ENCODE measurements at places on chromosomes 11 and 22.

GRCh38 chr11:80241766-80242165, 800.9 kb upstream of the TENM4 start:
- DNase-seq: no peak

DNA sequence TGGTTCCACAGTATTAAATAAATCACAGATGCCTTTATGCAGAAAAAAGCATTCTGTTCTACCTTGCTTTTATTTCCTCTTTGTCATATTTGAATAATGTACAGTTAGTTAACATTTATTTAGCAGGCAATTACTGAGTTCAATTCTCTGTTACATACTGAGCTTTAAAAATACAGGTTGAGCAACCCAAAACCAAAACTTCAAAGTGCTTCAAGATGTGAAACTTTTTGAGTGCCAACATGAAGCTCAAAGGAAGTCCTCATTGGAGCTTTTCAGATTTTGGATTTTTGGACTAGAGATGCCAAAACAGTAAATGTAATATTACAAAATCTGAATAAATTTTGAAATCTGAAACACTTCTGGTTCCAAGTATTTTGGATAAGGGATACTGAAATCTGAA, 54.1 kb downstream of the PDHX start:
- DNase-seq: no peak

DNA sequence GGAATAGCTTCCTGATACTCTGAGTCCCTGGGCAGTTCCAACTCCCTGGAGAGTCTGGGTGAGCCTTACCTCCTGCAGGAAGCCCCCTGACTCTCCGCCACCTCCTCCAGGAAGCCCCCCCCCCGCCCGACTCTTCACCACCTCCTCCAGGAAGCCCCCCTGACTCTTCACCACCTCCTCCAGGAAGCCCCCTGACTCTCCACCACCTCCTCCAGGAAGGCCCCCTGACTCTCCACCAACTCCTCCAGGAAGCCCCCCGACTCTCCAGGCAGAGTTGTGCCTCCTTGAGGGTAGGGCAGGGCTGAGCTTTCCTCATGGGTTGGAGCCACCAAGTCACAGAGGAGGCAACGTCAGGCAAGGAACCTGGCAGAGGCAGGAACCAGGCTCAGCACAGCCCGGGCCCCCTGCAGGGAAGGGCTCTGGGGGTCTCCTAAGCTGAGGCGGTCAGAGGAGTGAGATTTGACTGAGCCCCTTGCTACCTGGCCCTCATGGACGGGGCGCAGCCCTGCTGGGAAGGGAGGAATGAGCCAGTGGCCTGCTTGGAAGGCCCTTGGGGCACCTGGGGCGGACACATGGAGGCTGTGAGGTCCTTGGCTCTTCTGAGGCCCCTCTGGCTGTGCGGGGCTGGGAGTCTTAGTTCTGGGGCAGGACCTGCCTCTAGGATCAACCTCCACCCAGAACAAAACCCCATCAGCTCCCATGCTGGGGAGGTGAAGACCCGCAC, 18.1 kb downstream of the MRGPRG start:
- no peak for DNase-seq

DNA sequence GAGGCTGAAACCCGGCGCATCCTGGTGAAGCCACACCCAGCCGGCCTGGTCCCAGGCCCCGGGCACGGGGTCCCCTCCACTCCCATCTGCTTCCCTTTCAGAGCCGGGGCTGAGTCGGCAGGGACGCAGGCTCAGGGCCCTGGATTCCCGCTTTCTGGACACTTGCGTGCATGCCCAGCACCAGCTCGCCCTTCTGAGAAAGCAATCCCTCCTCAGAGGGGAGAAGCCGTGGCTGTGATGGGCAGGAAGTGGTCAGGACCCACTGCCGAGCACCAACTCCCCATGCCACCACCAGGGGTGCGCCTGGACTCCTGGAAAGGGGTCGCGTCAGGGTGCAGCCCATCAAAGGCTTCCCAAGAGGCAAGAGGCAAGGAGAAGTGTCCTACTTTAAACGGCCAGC, 15.1 kb downstream of the CDKN1C start:
- DNase-seq: no peak

DNA sequence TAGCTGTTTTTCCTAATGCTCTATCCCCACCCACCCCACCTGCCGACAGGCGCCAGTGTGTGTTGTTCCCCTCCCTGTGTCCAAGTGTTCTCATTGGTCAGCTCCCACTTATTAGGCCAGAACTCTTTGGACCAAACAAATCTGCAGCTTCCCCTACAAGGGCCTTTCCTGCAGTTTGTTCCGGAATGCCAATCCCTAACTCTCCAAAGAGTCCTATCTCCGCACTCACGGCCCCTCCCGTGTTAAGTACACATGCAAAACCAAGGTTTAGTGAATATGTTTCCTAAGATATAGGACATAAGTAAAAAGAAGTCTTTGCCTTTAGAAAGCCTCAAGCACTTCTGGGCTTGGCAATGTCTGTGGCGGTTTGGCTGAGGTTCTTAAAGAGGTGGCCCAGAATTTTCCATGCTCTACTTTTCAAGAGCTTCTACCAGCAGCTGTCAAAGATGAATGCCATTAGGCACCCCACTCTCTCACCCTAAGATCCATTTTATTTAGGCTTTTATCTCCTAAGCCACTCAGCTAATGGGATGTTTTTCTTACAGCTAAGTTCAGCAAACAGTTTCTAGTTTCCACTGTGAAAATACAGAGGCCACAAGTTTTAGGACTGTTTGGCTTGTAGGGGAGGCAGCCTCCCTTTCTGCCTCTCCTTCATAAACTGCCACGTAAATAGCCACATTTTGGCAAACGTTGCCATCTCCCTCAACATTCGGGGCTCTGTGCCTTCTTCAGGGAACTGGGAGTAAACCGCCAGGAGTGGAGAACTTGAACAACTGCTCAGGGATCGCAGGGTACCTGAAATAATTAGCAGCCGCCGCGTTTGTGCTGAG, 1.6 kb downstream of the CD59 start:
- no peak for DNase-seq

All from NCI-H524 treated with DMSO at 0.1 percent for 48 hours (cell line).